ENCODE measurements at places on chromosomes 6 and 20. TPM values are rescaled to one million over a fixed set of nuclear protein-coding genes. Genes with fewer than 3 reads are reported as not detected.

Gene CPXM1
- 85.5 TPM for total RNA-seq

Gene TUBB2B
- total RNA-seq, result 1.0 TPM

Gene SSTR4
- not detected for total RNA-seq

Gene TRIM10
- total RNA-seq, result not detected

Gene KCNS1
- not detected for total RNA-seq

Gene XKR7
- not detected for total RNA-seq

Gene PCNA
- 51.7 TPM for total RNA-seq

Data from subcutaneous adipose tissue (tissue), 4 donors.